ENCODE measurements at places on chromosomes 3 and 15.

- no peak for DNase-seq
Measured at GRCh38 chr15:87940768-87941167, 315.8 kb downstream of the NTRK3 start.

GRCh38 chr3:142962520-142963233 is 797 bp downstream of the PAQR9 start:
- DNase-seq: no peak

DNA sequence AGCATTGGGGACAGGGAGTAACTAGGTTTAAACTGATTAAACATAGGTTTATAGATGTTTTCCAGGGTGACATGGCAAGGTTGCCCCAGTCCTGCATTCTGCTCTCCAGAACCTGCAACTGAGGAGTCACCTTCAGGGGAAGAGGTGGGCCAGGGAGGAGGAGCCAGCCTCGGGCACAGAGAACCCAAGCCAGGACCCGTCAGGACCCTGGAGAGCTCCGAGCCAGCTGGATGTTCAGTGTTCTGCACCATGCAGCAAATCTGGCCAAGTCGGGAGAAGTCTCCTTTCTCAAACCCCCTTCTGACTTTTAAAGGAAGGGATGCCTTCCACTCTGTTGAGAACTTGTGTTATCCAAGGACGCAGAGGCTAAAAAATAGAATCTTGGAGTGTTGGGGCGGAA is 62.1 kb upstream of the SLC6A11 start:
- peak; percentile 18 for DNase-seq

DNA sequence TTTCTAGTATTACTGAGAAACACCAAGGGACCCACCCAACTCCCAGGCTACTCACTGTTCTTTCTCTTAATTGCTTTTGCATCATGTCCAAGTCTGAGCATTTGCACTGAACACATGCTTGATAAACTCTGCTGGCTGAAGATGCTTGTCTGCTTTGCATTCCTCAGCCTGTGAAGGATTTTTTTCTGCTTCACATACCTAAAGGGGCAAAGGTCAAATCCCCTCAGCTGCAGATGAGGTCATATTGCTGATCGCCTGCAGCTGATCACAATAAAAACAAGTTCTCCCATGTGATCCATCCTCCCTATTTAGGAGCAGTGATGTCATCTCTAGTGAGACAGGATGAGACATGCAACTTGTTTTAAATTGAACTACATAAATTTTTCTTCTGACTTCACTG is 84.6 kb upstream of the DCBLD2 start:
- DNase-seq: no peak

- DNase-seq: peak; percentile 13
Measured at GRCh38 chr3:184261270-184261853, at the start of gene CAMK2N2. CAMK2N2 (minus strand) TSS chr3:184261553; CDS start chr3:184261285, 268 bp downstream.

DNA sequence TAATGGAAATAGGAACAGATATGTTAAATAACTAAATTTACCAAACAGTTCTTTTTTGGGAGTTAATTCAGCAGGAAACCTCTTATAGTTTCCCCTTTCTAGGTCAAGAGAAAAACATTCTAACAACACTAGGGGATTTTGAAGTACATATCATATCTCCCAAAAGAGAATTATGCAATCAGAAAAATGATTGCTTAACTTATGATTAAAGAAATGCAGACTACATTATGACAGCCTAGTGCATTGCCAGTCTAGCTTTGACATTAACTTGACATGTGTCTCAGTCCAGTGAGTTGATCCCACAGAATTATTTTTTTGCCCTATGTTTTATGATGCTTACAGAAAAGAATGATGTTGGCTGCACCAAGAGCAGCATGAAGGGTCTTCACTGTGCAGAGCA is 31.7 kb upstream of the NPHP3 start:
- DNase-seq: peak; percentile 28

- no peak for DNase-seq
Measured at GRCh38 chr15:26628879-26629529, 143.9 kb downstream of the GABRB3 start.

DNA sequence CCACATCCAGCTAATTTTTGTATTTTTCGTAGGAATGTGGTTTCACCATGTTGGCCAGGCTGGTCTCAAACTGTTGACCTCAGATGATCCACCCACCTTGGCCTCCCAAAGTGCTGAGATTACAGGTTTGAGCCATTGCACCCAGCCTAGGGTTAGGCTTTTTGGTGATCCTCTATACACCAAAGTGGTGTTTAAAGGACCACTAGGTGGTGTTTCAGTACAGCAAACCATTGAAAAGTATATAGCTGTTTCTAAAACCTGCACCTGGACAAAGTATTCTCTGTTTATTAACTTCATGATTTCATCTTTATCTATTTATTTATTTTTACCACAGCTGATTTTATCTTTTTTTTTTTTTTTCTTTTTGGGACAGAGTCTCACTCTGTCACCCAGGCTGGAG is 68.4 kb downstream of the MINDY2 start:
- DNase-seq: peak; percentile 7

All from inflammatory macrophage treated with lipopolysaccharide for 4 hours (primary cell).